A549 treated with CORT108297 at 1 μM for 4 hours (cell line): ENCODE measurements at places on chromosomes 2 and 18. TPM values are rescaled to one million over a fixed set of nuclear protein-coding genes. Genes with fewer than 3 reads are reported as not detected.

Gene USP40
- 22.4 to 27.4 TPM (median 24.7 TPM) in 5 replicates for total RNA-seq

Gene PDK1
- 1.8 to 4.4 TPM (median 3.4 TPM) in 5 replicates for total RNA-seq

Gene RAX
- not detected in 5 replicates for total RNA-seq

Gene FZD7
- 5.2 to 7.5 TPM (median 7.0 TPM) in 5 replicates for total RNA-seq

Gene DYNAP
- total RNA-seq = not detected in 5 replicates

Gene DSC2
- 0.94 to 1.6 TPM (median 1.2 TPM) in 5 replicates for total RNA-seq

Gene ITGB1BP1
- 153 to 184 TPM (median 172 TPM) in 5 replicates for total RNA-seq
